ENCODE measurements at places on chromosomes 16 and 17. TPM values are rescaled to one million over a fixed set of nuclear protein-coding genes. Genes with fewer than 3 reads are reported as not detected.
A peak's percentile ranks its signal among the peaks of the same experiment; 100 is the strongest.

DNA sequence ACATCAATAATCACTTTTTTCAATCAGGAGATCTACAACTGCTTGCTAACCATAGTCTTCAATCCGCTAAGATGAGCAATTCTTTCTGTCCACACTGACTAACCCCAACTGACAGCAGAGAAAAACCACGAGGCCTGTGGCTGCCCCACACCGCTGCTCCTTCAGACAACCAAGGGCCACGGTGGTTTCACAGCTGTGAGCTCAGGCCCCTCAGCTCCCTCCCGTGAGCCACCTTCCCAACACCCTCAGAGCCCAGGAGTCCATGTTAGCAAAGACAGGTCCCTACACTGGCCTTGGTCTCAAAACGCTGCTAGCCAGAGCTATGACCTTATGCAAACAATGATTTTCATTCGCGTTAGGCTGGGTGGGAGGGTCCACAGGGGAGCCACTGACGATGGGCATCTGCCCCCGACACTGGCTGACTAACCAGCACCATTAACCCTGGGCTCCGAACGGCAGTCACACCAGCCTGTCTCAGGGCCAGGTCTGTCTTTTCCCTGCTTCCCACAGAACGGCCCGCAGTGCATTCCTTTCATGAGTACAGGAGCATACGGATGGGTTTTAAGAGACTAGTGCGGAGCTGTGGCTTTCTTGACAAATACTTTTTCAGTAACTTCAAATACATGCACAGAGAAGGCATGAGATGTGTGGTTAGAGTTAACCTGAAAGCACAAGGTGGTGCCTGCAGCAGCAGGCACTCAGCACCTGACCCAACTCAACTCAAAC, 67.3 kb downstream of the ANKRD11 start:
- no peak for DNase-seq

DNA sequence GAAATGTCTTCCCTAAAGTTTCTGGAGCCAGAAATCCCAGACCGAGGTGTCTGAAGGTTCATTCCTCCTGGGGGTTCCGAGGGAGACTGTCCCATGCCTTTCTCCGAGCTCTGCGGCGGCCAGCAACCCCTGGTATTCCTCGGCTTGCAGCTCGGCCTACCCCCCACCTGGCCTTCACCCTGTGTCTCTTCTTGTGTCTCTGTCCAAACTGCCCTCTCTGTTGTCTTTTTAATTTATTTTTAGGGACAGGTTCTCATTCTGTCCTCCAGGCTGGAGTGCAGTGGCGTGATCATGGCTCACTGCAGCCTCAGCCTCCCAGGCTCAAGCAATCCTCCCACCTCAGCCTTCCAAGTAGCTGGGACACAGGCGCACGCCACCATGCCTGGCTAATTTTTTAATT, 211.7 kb downstream of the SEC14L1 start:
- no peak for DNase-seq

GRCh38 chr16:2429034-2429770, at the start of gene CCNF:
CCNF (plus strand) TSS chr16:2429447; CDS start chr16:2429482, 35 bp downstream.
- DNase-seq: peak; percentile 92

DNA sequence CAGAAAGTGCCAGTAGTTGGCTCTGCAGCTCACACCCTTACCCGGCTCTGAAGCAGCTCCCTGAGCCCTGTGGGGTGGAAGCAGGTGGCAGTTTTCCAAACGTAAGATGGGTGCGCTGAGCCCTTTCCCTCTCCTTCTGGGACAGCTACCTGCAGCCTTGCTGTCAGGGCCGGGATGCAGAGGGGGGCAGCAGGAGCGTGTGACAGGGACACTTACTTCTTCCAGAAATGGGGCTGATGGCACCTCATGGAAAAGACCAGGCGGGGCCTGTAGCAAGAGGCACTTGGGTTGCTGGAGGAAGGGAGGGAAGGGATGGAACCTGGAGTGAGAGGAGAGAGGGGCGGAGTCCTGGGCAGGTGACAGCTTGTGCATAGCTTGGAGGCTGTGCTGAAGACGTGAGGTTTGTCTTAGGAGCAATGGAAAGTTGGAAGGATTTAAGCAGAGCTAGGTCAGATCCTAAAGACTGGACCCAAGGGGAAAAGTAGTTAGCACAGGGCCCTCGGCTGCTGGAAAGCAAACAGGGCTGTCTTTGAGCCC, 216.8 kb upstream of the RPL38 start:
- no peak for DNase-seq

PVALEF gene
- not detected for total RNA-seq

ZNF750 gene
- not detected for total RNA-seq

PLLP gene
- total RNA-seq: 0.32 TPM

Measured in SK-MEL-5 (cell line).